ENCODE measurements at places on chromosomes 2 and 18. TPM values are rescaled to one million over a fixed set of nuclear protein-coding genes. Genes with fewer than 3 reads are reported as not detected.

COL4A4 gene
- total RNA-seq: 1.7 TPM

SCYGR1 gene
- not detected for total RNA-seq

- no peak for DNase-seq
These were observed 252.4 kb downstream of the GRB14 start for GRCh38 chr2:164368896-164369295.

CELF4 gene
- total RNA-seq: not detected

GRCh38 chr18:73908323-73908722 lies 239.3 kb downstream of the FBXO15 start:
- no peak for DNase-seq

Measured in transverse colon (tissue), 4 donors.